ENCODE measurements at places on chromosomes 2 and 18. TPM values are rescaled to one million over a fixed set of nuclear protein-coding genes. Genes with fewer than 3 reads are reported as not detected.

- DNase-seq: no peak
Observed at GRCh38 chr18:37458697-37459096, 106.9 kb downstream of the CELF4 start.

DNA sequence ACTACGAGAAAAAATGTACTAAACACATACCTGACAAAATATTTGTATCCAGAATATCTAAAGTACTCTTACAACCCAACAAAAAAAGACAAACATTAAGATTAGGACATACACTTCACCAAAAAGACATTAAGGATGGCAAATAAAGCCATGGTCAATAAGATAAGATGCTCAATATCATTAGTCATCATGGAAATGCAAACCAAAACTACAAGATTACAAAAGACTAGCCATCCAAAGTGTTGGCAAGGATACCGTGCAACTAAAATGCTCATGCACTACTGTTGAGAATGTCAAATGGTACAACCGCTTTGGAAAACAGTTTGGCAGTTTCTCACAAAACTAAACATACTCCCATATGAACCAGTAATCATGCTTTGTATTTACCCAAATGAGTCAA lies 29.7 kb downstream of the MAP3K2 start:
- no peak for DNase-seq

- peak; percentile 70 for DNase-seq
Observed at GRCh38 chr18:75475228-75475627, 47.7 kb upstream of the SMIM21 start.

The FBXO36 gene
- polyA plus RNA-seq: 2.0 TPM
